ENCODE measurements at places on chromosomes 3 and 15.

- no peak for DNase-seq
Observed at GRCh38 chr3:72633121-72633520, 215.1 kb downstream of the SHQ1 start.

DNA sequence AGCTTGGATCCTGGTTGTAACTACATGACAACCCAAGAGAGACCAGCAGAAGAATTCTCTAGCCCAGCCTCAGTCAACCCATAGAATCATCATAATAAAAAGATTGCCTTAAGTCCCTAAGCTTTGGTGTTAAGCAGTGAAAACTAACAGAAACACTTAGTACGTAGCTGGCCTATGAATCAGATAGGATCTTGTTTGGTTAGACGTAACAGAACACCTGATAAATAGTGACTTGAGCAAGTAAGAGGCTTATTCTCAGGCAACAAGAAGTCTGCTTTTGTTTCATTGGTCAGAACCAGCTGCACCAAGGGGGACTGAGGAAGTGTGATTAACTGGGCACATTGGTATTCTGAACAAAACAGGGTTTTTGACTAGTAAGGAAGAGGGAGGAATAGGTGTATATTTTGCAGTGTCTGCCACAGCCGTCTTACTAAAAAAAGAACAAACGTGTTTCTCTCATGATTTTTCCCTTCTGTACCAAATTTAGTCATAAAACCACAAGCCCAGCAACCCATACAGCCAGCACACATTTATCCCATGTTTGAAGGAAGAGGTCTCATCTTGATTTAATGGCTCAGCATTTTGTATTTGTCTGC lies 53.3 kb upstream of the GLCE start:
- DNase-seq: no peak

- DNase-seq: no peak
Observed at GRCh38 chr3:94127115-94127514, 64.3 kb downstream of the NSUN3 start.

DNA sequence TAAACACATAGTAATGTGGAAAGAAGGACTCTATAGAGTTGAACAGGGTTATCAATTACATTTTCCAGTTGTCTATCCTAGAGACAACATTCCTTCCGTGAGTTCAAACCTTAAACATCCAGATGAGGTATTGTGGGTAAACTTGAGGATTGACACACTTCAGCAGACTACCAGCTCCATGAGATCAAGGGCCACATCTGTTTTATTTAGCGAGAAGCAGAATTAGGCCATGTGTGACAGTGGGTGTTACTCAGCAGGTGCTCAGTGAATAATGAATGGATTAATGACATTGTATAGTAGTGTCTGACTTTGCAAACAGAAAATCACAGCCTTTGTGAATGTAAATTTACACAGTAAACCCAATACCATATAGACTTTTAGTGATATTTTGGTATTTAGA lies 941.1 kb upstream of the CFAP20DC start:
- DNase-seq: no peak

GRCh38 chr3:150871192-150871591 lies 34.0 kb downstream of the MINDY4B start:
- DNase-seq: no peak

GRCh38 chr3:190064112-190064511 lies 56.6 kb downstream of the P3H2 start:
- no peak for DNase-seq

- no peak for DNase-seq
Observed at GRCh38 chr3:30286811-30287210, 319.6 kb upstream of the TGFBR2 start.

Data from stimulated activated CD4-positive, alpha-beta T cell treated with anti-CD3 and anti-CD28 coated beads, Interleukin-4, amount 100 ng/mL, for 24 hours (primary cell).